ENCODE measurements at places on chromosomes 6 and 20.

DNA sequence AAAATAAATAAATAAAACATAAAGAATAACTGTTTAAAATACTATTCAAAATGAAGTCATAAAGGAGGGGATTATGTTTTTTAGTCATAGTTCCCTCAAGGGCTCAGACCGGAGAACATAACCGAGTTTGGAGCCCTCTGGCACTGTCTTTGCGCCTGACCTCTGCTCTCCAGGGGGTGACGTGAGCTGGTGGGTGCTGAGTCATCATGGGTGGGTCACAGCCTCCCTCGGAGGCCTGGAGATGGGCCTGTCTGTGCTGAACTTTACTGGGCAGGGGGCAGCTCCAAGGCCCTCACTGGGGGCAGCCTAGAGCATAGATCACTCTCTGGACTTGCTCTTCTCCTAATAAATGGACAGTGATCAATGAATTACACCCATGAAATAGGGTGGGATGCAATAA lies 3.1 kb upstream of the MAVS start:
- DNase-seq: no peak

- DNase-seq: no peak
These were observed 48.6 kb upstream of the PKHD1 start for GRCh38 chr6:52136055-52136454.

DNA sequence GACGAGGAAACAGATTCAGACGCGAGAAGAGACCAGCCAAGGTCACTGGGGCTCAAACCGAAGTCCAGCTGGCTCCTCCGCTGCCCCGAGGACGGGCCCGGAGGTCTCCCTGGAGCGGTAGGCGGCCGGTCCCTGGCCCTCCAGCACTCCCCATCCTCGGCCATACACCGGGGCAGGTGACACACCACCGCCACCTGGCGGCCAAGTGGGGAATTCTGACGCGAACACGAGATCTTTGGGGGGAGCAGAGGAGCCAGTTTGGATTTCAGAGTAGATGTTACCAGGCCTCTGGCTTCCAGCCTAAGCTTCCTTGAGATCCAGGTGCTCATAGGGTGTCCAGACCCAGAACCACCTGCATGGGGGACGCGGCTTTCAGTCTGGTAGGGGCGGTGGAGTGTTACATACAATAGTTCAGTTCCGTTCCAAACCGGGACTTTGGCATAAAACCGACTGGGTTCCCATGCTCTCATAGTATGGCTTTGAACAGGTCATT lies 16.1 kb downstream of the BPIFB1 start:
- DNase-seq: peak; percentile 80

DNA sequence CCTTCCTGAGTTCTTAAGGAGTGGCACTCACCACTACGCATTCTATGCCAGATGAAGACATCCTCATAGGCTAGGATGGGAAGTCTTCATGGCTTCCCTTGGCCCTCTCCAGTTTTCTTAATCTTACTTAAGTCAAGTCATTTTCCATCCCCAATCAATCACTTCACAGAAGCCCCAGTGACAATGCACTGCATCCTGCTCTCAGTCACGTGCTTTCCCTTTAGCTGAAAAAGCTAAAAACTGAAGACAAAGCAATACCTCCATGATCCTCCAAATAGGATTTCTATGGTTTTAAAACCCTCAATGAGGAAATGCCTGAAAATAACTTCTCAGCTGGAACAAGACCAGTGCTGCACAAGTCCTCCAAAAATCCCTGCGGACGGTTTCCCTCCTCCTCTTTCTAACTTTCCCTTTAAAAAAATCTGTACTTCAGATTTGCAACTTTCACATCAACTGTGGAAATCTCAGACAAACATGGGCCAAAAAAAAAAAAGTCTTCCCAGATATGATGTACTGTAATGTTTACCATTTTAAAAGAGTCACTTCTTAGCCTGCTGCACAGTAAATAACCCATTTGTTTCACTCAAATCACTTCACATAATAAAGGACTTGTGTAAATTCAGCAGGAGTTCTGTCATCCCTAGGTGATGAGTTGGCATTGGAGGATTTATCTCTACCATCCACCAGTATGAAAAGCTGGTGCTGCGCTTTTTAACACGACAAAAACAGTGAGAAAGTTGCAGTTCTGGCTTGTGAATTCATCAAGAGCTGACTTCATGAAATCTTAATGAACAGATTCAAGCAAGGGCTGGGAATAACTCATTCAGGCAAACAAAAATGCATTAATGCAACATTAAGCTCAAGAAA lies 590.0 kb upstream of the NOX3 start:
- no peak for DNase-seq

All from mesendoderm (in vitro differentiated cells).